ENCODE measurements at places on chromosomes 1 and 21.

DNA sequence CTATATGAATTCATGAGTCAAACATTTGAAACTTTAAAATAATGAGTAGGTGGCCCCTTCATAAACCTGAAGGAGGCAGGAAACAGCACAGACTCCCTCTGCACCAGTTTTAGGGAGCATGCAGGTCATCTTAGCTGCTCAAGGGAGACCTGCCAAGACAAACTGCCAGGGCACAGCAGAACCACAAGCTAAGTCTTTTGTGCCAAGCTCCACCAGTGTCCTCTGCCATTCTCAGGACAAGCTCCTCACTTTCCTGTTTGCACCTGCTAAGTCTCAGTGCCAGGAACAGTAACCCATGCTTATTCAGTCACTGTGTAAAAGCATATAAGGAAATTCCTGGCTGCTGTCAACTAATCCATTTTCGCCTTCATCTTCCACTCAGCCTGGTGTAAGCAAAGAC is 368.9 kb downstream of the SEC16B start:
- no peak for DNase-seq

DNA sequence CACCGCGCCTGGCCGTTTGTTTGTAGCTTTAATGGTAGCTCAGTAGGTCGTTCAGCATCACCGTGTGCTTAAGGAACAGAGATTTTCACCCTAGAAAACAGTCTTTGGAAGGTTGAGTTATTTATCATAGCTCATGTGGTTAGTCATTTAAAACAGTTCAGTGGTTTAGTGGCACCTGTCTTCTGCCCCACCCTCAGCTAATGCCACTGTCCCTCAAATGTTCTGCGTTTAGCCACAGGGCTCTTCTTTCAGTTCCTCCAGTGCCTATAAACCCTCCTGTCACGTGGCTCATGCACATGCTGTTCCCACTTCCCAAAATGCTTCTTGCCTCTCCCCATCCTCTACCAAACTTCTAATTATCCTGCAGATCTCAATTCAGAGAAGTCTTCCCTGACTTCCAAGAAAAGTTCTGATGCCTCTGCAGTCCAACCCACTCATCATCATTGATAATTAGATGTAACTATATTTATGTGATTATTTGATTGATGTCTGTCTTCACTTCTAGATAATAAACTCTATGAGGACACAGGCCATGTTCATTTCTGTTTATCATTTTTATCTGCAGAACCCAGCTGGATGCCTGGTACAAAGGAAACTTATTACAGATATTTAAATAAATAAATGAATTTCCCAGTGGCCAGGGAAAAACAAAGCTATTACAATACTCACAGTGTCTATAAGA is 14.4 kb upstream of the DIPK1A start:
- no peak for DNase-seq

DNA sequence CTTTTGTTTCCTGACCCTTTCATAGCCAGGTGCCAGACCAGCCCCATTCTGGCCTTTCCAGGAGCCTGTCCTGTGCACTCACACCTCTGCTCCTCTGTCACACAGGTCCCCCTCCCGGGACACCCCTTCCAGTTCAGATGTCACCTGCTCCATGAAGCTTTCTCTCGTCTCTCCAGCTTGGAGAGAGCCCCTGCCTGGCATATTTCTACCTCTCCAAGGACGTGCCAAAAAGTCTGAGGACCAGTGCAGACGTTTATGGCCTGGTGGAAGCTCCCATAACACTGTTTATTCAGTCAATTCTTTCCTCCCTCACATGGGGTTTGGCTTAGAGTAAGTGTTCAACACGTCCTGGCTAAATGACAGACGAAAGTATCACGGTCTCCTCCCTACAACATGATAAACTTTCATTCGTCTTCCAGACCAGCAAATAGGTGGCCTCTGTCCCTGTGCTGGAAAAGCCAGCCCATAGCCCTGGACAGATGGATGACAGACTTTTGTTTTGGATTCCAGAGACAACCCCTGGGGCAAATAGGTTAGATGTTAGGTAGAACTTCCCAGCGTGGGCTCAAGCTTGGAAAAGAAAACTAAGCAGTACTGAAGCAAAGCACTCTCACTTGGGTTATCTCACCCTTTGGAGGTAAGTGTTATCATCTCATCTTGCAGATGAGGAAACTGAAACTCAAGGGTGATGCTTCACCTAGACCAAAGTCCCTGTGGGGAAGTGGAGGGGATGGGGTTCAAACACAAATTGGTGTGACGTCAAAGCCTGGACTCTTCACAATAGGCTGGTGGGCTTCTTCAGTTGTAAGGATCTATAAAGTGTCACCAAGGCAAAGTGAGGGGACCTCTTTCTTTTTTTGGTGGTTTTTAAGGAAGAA is 52.9 kb upstream of the ECE1 start:
- no peak for DNase-seq

- peak; percentile 81 for DNase-seq
These were observed 36.2 kb upstream of the IPO9 start for GRCh38 chr1:201792534-201793305.

DNA sequence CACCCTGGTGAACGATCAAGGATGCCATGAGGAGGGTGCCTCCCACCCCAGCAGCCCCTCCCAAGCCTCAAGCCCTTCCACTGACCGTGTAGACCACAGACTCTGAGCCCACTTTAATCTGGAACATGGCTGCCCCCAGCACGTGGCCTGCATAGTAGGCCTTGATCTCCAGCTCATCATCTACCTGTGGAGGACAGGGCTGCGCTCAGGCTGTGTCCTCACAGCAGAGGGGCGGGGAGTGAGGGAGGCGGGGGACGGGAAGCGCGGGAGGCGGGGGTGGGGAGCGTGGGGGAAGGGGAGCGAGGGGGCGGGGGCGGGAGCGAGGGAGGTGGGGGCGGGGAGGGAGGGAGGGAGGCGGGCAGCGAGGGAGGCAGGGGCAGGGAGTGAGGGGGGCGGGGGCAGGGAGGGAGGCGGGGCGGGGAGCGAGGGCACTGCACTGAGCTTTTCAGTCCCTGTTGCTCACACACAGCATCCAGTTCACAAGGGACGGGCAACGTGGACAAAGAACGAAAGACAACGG is 7.1 kb downstream of the PUSL1 start:
- DNase-seq = no peak
